HuH-7 (cell line): ENCODE measurements at places on chromosomes 2 and 18.

- DNase-seq = no peak
Observed at GRCh38 chr2:108910541-108911396, 78.3 kb downstream of the EDAR start.

- DNase-seq = no peak
Observed at GRCh38 chr18:51007790-51008139, 22.2 kb upstream of the SMAD4 start.

GRCh38 chr2:24261441-24261840, 86.6 kb downstream of the FAM228A start:
- no peak for DNase-seq

GRCh38 chr2:9809064-9809356, 34.3 kb upstream of the TAF1B start:
- DNase-seq = no peak

GRCh38 chr2:164535280-164536025, 85.8 kb downstream of the GRB14 start:
- peak; percentile 11 for DNase-seq

DNA sequence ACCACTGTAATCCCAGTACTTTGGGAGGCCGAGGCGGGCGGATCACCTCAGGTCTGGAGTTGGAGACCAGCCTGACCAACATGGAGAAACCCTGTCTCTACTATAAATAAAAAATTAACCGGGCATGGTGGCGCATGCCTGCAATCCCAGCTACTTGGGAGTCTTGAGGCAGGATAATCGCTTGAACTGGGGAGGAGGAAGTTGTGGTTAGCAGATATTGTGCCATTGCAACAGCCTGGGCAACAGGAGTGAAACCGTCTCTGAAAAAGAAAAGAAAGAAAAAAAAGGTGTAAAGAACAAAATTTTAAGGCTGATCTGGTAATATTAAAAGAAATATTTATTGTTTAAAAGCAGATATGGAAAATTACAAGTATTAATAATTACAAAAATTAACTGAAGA, 29.7 kb downstream of the ZNF804A start:
- DNase-seq = no peak

GRCh38 chr18:37639846-37640245, 74.2 kb upstream of the CELF4 start:
- DNase-seq = no peak

DNA sequence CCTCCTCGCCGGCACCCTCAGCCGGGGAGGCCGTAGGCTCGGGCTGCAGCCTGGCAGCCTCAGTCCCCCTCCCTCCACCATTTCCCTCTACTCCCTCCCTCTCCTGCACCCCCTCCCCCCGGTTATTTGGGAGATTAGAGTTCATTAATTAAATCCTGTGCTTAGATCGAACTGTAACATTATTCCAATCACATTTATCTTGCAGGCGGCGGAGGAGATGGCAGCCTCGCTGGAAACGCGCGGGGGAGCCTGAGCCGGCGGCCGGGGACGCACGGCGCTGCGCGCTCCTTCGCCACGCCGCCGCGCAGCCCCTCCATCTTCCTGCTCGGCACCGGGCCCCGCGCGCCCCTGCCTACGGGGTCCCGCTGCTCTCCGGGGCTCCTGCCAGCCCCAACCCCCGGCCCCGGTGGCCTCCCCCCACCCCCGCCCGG, at the start of gene ST8SIA3:
ST8SIA3 (plus strand) TSS at position 287 of the 431 bp plus-strand sequence. CDS start 290 bp downstream, outside the sequence.
- DNase-seq = no peak

- no peak for DNase-seq
Observed at GRCh38 chr2:176182671-176183070, 5.8 kb upstream of the HOXD1 start.

DNA sequence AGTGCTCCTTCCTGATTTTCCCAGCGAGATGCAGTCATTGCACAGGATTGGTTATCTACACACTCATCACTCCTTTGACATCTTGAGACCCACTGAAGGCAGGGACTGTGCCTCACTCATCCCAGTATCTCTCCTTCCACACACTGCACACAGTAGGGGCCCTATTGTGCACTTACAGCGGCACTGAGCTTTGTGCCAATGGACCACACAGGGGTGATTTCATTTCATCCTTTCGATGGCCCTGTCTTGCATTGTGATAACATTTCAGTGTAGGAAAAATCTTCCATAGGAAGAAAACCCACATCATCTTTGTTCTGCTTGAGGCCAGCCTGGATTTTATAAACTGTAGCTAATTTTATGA, 11.0 kb upstream of the LRRFIP1 start:
- DNase-seq = no peak

DNA sequence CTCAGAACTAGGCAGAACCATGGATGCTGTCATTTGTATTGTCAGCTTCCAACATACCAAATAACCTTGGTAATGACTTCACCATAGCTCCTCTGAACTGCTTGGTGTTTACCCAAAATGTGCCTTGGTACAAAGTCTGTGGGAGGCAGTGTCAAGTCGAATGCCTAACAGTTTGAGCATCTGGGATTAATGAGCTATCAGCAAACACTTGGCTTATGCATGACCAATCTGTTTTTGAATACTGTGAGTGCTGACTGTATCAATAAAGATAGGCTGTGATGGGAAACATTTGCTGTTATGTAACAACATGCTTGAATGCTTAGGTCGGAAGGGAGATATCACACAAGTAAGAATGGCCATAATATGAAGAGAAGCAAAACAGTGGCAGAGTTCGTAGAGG, 455.4 kb downstream of the CMPK2 start:
- DNase-seq = no peak

DNA sequence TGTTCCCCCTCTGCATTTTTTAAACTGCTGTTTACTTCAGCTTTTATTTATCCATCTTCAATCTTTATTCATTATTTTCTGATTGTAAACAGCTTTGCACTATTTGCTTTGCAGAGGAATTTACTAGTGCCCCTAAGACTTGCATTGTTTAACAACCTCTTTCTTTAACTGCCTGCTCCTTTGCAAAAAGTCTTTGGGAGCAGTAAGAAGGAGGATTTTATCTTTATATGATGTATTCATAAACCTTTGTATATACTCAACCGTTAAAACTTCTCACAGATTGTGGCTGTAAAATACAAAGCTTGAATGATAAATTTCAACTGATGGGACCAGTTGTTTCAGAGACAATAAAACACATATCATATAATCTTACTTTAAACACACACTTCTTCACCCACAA, 20.1 kb upstream of the VIT start:
- DNase-seq = no peak

GRCh38 chr2:179538406-179539123, 273.9 kb upstream of the SESTD1 start:
- DNase-seq = no peak

DNA sequence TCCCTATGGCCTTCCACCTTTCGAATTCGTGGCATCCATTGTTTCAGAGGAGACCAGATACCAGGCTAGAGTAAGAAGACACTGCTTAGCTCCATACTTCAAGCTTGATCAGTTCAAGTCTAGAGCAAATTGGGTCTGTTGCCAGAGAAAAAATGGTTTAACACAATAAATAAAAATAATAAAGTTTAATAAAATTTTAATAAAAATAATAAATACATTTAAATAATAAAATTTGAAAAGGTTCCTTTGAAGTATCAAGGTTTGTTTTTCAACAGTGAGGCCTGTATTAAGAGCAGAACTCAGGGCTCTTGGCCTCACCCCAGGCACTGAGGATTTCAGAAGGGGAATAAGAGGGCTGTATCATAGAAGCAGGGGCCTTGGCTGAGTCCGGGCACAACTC, 105.6 kb upstream of the REV1 start:
- DNase-seq = no peak

GRCh38 chr2:135590619-135591260, 59.5 kb downstream of the R3HDM1 start:
- no peak for DNase-seq

DNA sequence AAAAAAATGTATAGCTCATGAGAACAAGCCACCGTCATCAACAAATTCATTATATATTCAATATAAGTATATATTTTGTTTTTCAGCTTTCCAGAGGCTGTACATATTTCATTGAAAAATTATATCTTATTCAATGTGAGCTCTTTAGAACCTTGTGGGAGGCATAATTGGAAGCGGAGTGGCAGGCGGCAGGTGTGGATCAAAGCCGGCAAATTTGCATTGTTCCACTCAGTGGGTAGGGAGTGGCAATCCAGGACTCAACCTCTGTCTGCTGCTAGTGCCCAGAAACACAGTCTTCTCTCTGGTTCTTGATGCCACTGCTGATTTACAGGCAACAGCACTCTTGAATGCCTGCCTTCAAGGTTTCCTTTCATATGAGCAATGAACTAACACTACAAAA, 46.9 kb downstream of the GCA start:
- no peak for DNase-seq

DNA sequence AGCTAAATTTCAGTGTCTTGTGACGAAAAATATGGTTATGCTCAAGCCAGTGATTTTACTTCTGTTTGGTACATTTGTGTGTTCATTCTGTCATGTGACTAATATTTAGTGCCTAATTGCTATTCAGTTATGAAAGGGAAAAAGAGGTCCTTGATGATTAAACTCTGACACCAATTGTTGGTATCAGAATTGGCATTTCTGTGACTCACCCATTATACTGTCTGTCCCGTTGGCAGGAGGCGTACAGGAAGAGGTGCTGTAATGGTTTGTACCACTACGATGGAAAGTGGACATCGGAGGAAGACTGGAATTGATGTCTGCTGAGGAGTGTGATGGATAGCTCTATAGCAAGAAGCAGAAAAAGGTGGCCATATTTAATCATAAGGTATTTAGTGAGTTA, 310.4 kb upstream of the CCDC68 start:
- no peak for DNase-seq

DNA sequence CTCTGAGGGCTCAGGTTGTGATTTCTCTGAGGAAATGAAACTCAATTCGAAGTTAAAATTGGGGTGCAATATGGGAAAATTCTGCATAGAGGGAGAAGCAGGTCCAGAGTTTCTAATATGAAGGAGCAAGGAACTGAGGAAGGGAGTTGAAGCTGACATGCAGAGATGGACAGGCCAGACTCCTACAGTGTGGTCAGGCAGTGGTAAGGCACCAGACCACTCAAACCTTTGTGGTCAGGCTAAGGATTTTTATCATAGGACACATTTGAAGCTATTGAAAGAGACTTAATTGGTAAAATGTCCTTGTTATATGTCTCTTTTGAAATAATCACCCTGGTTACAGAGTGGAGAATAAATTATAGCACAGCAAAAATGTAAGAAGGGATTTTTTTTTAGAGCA, 1074.8 kb upstream of the CDH2 start:
- no peak for DNase-seq

- no peak for DNase-seq
Observed at GRCh38 chr2:105610576-105611332, 134.0 kb upstream of the NCK2 start.

GRCh38 chr18:13611601-13612195, 114.7 kb downstream of the FAM210A start:
- DNase-seq = no peak

GRCh38 chr2:105774781-105775337, 30.1 kb downstream of the NCK2 start:
- DNase-seq = no peak

- DNase-seq = no peak
Observed at GRCh38 chr2:215878476-215879063, 134.8 kb downstream of the MREG start.

DNA sequence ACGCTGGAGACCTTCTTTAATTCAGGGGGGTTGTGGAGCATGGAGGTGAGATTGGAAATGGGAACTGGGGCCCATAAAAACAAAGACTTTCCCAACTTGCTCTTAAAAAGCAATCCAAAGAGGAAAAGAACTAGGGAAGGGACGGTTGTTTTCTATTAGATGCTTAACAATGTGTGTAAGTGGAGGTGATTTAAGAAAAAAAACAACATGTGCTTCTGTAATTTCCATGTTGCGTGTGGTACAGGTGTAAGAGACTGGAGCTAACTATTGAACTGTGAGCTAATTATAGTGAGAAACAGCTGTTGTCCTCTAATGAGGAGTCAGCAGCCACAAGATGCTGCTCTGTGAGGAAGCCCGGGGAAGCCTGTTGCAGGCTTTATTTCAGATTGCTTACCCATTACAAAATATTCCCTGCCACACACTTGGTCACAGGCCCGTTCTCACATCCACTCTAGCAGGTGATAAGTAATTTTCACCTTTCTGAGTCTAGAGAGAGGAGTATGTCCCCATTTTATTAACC, 280.6 kb upstream of the PARD3B start:
- no peak for DNase-seq

DNA sequence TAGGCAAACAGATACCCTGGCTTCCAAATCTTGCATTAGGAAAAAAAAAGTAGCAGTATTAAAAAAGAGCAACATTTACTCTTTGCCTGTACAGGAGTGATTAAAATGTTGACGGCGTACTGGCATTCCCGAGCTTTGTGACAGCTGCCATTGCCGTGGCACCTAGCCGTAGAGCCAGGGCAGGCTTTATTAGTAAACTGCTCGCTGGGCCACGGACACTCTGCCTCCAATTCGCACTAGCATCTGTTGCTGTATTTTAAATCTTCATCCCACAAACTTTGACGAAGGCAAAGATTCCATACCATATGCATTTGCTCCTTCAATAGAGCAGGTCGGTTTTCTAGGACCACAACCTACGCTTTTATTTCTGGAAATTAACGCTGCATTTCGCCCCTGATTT, 44.5 kb upstream of the EPHA4 start:
- no peak for DNase-seq

- peak; percentile 85 for DNase-seq
Observed at GRCh38 chr2:113977660-113978523, 88.0 kb downstream of the ACTR3 start.

- DNase-seq = no peak
Observed at GRCh38 chr18:66734451-66734850, 130.6 kb upstream of the CDH19 start.

- no peak for DNase-seq
Observed at GRCh38 chr2:9791711-9792110, 51.6 kb upstream of the TAF1B start.

DNA sequence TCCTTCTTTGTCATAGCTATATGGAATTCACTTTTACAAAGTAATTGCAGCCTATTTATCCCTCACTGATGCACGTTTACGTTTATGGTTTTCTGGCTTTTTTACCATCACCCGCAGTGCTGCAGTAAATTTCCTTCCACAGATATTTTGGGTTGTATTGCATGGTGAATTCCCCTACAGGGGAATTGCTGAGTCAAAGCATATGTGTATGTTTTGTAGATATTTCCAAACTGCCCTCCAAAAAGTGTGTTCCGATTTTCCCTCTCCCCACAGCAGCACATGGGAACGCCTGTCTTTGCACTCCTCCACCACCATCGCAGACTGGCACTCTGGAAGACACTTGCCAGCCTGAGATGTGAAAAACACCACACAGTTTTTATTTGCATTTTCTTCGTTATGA, 80.6 kb upstream of the UXS1 start:
- no peak for DNase-seq

DNA sequence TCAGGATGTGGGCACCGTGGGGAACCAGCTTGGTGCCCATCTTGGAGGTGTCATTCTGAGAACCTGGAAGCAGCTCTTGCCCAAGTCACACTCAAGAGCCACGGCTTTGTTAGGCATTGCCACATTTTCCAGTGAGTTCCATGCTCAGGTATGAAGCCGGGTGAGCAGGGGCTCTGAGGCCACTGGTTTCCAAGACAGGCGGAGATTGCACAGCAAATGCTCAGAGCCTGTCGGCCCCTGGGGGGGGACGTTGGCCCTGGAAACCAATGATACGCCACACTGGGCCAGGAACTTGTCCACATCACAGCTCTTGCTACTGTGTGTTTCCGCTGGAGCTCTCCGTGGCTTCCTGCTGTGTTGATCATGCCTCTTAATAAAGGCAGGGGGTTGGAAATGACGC, 52.5 kb upstream of the SALL3 start:
- DNase-seq = no peak

- no peak for DNase-seq
Observed at GRCh38 chr2:223477318-223477717, 124.8 kb downstream of the SCG2 start.

GRCh38 chr2:98020992-98021713, 25.4 kb upstream of the TMEM131 start:
- no peak for DNase-seq
